ENCODE measurements at places on chromosomes 16 and 17.

DNA sequence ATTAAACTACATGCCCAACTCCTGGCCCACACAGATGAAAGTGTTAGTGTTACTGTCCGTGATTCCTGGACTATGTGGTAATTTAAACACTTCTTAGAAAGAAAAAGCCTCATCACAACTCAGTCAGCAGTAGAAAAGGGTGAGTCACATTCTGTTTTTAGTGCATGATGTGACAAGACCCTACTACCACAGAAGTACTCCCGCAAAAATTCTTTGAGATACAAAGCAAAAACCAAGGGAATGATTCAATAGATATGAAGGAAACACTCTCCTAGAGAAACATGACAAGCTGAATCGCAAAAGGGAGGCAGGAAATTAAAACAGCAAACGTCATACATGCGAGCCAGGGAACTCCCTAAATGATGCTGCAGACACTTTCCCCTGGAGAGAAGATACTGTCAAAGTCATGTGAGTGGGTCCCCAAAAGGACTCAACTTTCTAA, 14.4 kb downstream of the SNN start:
- DNase-seq: no peak

- no peak for DNase-seq
Measured at GRCh38 chr16:25052151-25052511, 37.0 kb upstream of the ARHGAP17 start.

DNA sequence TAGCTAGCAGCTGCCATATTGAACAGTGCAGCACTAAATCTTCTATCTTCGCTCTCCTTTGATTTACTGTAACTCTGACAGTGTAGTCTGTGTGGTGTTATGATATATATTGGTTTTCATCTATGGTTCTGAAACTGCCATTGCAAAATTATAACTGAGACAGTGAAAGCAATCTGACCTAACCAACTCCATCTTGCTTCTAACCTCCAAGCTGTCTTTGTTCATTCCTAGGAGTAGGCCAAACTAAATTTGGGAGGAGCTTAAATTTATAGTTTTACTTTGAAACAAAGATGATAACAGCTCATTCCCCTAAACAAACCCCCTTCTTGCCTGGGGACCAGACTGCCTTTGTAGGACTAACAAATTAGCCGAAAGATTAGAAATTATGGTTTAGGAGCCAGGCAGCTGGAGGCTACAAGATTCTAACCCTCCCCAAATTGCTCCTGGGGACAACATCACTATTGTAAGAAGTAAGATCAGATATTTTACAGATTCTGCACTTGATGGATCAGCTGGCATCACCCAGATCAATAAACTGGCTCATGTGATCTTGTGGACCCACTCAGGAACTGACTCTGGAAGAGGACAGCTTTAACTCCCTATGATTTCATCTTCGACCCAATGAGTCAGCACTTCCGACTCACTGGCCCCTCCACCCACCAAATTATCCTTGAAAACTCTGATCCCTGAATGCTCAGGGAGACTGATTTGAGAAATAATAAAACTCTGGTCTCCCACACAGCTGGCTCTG, 47.0 kb upstream of the FBXO47 start:
- DNase-seq: no peak

GRCh38 chr17:14318918-14319205, 18.0 kb downstream of the HS3ST3B1 start:
- no peak for DNase-seq

GRCh38 chr17:65763786-65764185, 202.3 kb upstream of the AXIN2 start:
- no peak for DNase-seq

DNA sequence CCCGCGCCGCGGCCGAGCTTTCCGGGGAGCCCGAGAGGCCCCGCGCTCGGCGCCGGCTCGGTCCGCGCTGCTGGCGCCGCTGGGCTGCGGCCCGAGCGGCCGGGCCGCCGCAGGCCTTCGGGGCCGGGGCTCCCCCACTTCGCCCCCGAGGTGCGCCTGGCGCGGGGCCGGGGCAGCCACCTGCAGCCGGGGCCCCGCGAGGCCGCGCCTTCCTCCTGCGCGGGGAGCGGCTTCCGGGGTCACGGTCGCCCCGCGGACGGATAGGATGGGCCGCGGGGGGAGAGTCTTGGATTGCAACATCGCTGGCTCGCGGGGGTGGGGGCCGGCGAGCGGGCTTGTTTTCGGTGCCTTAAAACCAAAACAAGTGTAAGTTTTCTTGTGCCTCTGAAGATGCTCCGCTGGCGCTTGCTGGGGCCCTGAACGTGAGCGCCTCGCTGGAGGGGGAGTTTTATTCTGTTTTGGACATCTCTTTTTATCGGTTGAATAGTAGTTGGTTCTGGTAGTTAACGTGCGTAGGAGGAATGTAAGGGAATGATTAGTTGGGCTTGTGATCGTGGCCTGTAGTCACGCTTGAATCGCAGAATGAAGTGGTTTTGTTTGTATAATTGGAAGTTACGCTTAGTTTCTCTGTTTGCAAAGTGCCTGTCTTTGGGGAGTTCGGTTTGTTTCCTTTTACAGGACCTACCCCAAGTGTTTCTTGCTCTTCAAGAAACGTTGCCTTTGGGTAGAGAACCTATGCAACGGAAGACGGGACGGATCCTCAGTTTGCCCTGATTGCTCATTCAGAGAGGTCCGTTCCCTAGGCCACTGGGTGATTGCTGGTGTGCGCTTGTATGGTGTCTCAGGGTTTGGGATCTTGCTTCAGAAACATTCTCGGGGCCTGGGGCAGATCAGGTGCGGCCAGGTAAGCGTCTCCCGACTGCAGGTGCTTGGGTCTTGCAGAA, 724 bp downstream of the UBE2I start:
- peak; percentile 70 for DNase-seq

- no peak for DNase-seq
Measured at GRCh38 chr17:43713494-43714162, 45.0 kb downstream of the SOST start.

DNA sequence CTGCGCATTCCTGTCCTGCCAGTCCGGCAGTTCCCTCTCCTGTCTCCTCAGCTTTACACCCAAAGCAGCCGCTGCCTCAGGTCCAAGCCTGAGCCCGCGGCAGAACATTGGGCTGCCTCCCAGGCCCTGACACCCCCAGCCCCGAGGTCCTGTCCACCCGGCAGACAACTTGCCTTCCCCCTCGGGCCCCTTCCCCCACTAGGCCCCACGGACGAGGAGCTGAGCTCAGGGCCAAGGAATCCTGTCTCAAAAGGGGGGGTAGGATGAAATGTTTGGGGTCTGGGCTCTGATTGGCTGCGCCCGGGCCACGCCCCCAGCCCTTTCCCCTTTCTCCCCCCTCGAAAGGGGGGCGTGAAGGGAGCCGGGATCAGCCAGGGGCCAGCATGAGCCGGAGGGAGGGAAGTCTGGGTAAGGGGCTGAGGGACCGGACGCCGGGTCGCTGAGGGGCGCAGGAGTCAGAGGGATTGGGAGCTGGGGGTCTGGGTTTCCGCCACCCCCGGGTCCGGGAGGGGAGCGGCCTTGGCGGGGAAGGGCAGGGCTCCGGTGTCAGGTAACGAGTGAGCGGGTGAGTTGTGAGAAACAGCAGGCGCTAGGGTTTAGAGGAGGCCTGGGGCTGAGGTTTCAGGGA, at the start of gene CTF1:
Gene CTF1 (plus strand): TSS at position 354 of the 628 bp plus-strand sequence. CDS start 30 bp downstream, at position 384.
- no peak for DNase-seq

DNA sequence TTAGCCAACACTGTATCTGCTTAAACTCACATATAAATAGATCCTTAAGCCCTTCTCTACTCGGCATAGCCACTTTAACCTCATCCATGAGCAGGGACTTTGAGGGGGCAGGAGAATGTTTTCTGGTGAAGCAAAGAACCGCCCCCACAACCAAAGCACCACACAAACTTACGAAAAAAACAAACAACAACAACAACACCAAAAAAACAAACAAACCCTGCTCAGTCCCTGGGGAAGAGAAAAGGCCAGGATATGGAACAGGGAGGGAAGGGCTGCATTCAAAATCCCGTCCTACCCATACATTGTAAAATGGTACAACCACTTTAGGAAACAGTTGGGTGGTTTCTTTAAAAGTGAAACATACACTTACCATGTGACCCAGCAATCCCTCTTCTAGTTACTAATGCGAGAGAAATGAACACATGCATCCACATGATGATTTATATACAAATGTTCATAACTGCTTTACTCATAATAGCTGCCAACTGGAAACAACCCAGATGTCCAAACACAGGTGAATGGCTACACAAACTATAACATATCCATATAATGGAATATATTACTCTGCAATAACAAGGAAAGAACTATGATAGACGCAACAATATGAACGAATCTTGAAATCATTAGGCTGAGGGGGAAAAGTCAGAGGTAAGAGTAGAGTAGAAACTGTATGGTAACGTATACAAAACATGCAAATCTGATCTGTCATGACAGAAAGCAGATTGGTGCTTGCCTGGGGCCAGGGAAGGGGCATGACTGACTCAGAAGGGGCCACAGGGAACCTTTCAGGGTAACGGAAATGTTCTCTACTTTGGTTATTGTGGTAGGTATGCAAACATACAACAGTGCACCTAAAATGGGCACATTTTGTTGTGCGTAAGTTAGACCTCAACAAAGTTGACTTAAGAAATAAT, 37.7 kb upstream of the TOB1 start:
- peak; percentile 71 for DNase-seq

DNA sequence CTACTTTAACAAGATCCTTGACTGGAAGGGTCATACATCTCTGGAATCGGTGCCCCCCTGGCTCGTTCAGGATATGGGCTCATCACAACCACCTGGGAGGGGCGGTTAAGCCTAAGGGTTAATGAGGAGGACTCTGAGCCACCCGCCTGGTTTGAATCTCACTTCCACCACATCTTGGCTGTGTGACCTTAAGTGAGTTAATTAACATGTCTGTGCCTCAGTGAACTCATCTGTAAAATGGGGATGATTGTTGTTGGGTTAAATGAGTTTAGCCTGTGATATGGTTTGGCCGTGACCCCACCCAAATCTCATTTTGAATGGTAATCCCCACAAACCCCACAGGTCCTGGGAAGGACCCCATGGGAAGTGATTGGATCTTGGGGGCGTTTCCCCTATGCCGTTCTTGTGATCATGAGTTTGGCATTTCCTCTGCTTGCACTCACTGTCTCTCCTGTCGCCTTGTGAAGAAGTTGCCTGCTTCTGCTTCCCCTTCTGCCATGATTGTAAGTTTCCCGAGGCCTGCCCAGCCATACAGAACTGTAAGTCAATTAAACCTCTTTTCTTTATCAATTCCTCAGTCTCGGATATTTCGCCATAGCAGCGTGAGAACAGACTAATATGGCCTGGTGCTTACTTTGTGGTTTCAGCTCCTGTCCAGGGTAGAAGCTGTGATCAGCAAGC, 214.0 kb upstream of the CIBAR2 start:
- DNase-seq: no peak

GRCh38 chr17:77274096-77274845, 133.5 kb downstream of the SEC14L1 start:
- DNase-seq: no peak

GRCh38 chr16:71424626-71425025, 17.2 kb downstream of the TLE7 start:
- DNase-seq: no peak

DNA sequence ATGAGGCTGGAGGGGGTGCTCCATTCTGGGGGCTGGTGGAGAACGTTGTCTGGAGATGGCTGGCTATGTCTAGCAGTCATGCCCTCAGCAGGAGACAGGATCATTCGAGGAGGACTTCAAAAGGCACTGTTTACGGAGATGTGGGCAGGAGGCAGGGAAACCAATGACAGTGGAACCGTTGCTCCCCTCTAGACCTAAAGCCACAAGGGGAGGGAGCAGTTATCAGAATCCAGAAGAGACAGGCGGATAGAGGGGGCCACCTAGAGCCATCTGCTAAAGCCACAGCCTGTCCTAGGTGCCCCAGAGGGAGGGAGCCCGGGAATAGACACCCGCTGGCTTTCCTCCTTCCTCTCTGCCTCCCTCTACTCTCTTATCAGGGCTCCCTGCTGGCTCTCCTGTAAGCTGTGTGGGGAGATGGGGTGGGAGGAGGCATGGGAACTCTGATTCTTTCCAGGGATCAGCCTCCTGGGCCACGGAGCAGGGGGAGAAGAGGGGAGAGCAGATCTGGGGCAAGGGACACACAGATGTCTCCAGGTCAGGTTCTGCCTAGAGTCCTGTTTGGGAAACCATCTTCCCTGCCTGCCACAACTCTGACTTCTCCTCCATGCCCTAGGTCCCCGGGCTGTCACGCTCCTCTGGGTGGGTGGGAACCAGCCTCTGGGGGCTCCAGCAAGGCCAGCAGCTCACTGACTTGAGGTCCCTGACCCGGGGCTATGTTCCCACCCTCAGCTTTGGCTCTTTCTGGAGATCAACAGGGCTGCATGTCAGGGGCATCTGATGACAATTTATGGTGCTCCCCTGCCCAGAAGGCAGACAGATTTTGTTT, 42.3 kb downstream of the IRX3 start:
- no peak for DNase-seq

- peak; percentile 25 for DNase-seq
Measured at GRCh38 chr17:62720126-62720850, 87.8 kb downstream of the MARCHF10 start.

DNA sequence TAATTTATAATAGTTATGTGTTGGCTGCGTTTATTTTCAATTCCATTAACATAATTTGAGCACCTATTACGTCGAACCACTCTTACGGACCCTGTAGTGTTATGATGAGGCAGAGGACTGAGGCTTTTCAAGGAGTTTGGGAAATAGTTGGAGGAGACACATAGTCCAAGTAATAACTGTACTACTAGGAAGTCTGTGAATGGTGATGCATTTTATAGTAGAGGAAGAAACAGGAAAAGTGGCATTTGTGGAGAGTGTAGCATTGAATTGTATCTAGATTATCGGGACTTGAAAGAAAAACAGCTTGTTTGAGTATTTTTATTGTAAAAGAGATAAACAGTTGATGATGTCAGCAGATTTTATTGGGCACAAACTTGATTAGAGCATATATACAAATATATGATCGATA, 1.7 kb downstream of the NFATC3 start:
- DNase-seq: no peak

DNA sequence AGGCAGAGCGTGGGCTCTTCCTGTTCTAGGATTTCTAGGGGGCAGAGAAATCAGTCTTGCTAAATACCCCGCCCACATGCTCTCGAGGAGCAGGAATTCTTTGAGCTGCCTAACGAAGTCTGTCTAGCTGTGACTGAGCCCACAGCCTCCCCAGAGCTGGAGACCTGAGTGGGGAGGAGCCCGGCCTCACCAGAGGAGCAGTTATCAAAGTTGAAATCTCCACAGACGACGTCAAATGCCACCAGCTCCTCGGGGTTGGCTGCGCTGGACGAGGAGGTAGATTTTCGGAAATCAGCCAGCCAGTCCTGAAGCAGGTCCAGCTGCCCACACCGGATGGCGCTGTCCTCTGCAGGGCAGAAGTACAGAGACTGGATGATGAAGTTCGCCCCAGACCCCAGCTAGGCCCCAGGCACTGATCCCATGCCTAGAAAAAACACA, 53.8 kb downstream of the PRMT7 start:
- DNase-seq: no peak
